Activated B cell treated with CpG ODN at 0.5 μM for 24 hours (primary cell): ENCODE measurements at places on chromosomes 2 and 18. TPM values are rescaled to one million over a fixed set of nuclear protein-coding genes. Genes with fewer than 3 reads are reported as not detected.

- H3K36me3 ChIP-seq: no peaks in the 10 kb centered on the region
- DNase-seq: no peak
- no peak overlapping the region for H3K4me3 ChIP-seq
- H3K27ac ChIP-seq: no peak overlapping the region
- H3K27me3 ChIP-seq: no peaks in the 10 kb centered on the region
Observed at GRCh38 chr2:12432985-12433625, 283.6 kb upstream of the TRIB2 start.

- H3K27ac ChIP-seq: no peak overlapping the region
- DNase-seq: no peak
- H3K36me3 ChIP-seq: peaks cover 67% of the 10 kb centered on the region
- H3K4me1 ChIP-seq: no peaks in the 10 kb centered on the region
Observed at GRCh38 chr2:241601841-241602240, 35.1 kb downstream of the THAP4 start.

DNA sequence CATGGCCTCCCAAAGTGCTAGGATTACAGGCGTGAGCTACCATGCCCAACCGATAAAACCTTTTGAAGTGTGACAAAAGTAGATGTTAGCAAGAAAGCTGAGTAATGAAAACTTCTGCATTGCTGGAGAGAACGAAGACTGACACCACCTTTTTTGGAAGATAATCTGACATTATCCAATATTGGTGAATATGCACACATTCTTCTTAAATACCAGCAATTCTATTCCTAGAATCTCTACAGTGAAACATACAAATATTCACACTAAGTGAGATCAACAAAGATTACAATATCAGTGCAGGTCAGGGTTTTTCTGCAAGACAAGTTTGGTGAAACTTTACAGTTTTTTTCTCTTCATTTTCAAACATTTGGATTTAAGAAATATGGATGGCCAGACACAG, 7.8 kb downstream of the PIAS2 start:
- DNase-seq: no peak
- H3K4me1 ChIP-seq: peaks cover 9% of the 10 kb centered on the region
- H3K27me3 ChIP-seq: no peaks in the 10 kb centered on the region

- peaks cover 49% of the 10 kb centered on the region for H3K4me1 ChIP-seq
- peak overlapping the region; percentile 92 for H3K4me3 ChIP-seq
- H3K27me3 ChIP-seq: no peaks in the 10 kb centered on the region
Observed at GRCh38 chr2:32009516-32010256, 1.1 kb downstream of the MEMO1 start.

- no peaks in the 10 kb centered on the region for H3K36me3 ChIP-seq
- H3K27me3 ChIP-seq: no peaks in the 10 kb centered on the region
- H3K4me1 ChIP-seq: peaks cover 8% of the 10 kb centered on the region
- no peak overlapping the region for H3K4me3 ChIP-seq
- DNase-seq: no peak
Observed at GRCh38 chr2:101355401-101356054, 31.8 kb downstream of the CREG2 start.

- H3K4me1 ChIP-seq: peaks cover 5% of the 10 kb centered on the region
- no peaks in the 10 kb centered on the region for H3K36me3 ChIP-seq
- no peak overlapping the region for H3K4me3 ChIP-seq
- H3K27ac ChIP-seq: no peak overlapping the region
- H3K27me3 ChIP-seq: no peaks in the 10 kb centered on the region
Observed at GRCh38 chr2:134778372-134778771, 59.6 kb upstream of the TMEM163 start.

DNA sequence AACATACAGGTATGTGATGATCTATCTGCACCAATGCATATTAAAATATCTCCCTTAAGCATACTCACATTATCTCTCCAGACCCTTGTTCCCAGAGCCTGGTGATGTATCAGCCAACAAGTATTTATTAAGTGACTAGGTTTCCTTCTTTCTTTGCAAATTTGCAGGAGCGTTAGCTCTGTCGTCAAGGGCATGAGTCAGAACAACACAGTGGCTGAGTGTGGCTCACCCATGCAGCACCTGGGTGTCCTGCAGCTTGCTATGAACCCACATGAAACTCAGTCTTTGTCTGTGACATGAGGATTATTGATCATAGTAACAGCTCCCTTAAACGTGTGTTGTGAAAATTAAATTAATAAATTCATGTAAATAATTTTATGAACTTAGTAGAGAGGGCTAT, 96.6 kb downstream of the PIEZO2 start:
- no peak overlapping the region for H3K4me3 ChIP-seq
- H3K4me1 ChIP-seq: no peaks in the 10 kb centered on the region

- peaks cover 72% of the 10 kb centered on the region for H3K4me1 ChIP-seq
- H3K4me3 ChIP-seq: peak overlapping the region; percentile 71
- peak overlapping the region; percentile 86 for H3K27ac ChIP-seq
- peaks cover 61% of the 10 kb centered on the region for H3K36me3 ChIP-seq
Observed at GRCh38 chr2:37091873-37092272, 7.6 kb downstream of the GPATCH11 start.

DNA sequence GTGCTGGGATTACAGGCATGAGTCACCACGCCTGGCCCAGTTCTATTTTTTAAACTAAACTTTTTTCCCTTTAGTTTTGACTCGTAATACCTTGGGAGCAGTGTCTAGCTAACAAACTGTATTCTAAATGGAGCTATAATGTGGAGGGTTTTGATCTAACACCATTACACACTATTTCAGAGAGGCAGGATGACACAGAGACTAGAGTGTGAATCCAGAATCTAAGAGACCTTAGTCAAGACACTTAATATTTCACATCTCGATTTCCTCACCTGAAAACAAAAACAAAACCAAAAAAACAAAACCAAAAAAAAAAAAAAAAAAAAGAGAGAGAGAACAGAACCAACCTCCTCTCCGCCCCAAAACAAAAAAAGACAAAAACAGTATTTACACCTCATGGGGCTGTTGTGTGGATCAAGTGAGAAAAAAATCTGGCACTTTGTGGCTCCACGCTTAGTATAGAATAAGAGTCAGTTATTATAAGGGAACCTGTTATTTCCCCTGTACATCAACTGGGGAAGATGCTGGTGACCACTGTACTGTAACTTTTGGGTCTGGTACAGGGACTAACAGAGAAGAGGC, 31.3 kb downstream of the DARS1 start:
- DNase-seq: no peak
- H3K4me1 ChIP-seq: peaks cover 28% of the 10 kb centered on the region
- H3K4me3 ChIP-seq: no peak overlapping the region
- H3K36me3 ChIP-seq: peaks cover 45% of the 10 kb centered on the region
- no peaks in the 10 kb centered on the region for H3K27me3 ChIP-seq
- no peak overlapping the region for H3K27ac ChIP-seq

DNA sequence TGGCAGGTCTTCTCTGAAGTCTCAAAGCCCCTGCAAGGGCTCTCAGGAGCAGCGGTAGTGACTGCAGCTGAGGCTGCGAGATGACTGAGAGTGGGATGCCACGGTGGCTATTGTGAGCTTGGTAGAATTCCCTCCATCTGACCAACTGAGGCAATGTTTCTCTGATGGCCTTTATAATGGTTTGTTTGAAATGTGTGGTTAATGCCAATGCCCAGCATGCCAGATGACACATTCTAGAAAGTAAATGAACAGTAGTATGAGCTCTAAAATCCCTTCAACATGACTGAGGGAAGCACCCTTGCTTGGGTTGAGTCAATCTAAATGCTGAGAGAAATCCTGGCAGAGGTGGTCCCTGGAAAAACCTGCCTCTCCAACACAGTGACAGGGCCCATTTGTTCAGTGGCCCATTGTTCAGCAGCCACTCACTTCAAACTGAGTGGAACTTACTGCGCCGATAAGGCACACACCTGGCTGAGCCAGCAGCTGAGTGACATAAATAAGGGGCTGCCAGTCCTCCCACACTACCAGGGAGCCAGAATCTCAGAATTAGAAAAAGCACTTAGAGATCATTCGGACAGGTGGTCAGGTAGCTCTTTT, 31.7 kb downstream of the SULT1C2 start:
- H3K36me3 ChIP-seq: no peaks in the 10 kb centered on the region
- no peak overlapping the region for H3K4me3 ChIP-seq
- no peaks in the 10 kb centered on the region for H3K27me3 ChIP-seq

- DNase-seq: no peak
- H3K4me1 ChIP-seq: peaks cover 33% of the 10 kb centered on the region
- H3K36me3 ChIP-seq: peaks cover 33% of the 10 kb centered on the region
- H3K4me3 ChIP-seq: no peak overlapping the region
- no peaks in the 10 kb centered on the region for H3K27me3 ChIP-seq
- no peak overlapping the region for H3K27ac ChIP-seq
Observed at GRCh38 chr2:127771756-127772155, 39.2 kb downstream of the WDR33 start.

GRCh38 chr2:10780491-10780820, 32.1 kb downstream of the PDIA6 start:
- H3K36me3 ChIP-seq: peaks cover 68% of the 10 kb centered on the region
- no peak overlapping the region for H3K4me3 ChIP-seq
- H3K27ac ChIP-seq: no peak overlapping the region

DNA sequence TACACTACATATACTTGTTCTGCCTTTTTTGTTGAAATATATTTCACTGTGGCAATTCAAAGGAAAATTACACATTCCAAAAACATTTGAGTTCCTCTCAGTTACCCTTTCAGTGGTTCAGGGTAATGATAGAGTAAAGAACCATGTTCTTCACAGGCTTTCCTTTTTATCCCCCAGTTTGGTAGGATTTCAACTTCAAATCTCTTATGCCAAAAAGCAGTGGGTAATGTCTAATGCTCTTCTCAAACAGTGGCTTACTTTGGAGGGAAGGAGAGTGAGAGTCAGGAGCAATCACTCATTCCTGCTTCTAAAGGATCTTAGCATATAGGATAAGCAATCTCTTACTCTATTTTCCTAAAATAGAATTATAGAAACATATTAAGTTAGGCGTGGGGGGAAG, 290.6 kb downstream of the ZEB2 start:
- H3K27ac ChIP-seq: no peak overlapping the region
- no peaks in the 10 kb centered on the region for H3K27me3 ChIP-seq
- DNase-seq: no peak
- no peaks in the 10 kb centered on the region for H3K36me3 ChIP-seq

- H3K4me3 ChIP-seq: no peak overlapping the region
- peak; percentile 58 for DNase-seq
- H3K27ac ChIP-seq: no peak overlapping the region
- peaks cover 19% of the 10 kb centered on the region for H3K27me3 ChIP-seq
- H3K4me1 ChIP-seq: peaks cover 55% of the 10 kb centered on the region
Observed at GRCh38 chr2:218876562-218877219, 4.0 kb upstream of the WNT10A start.

Gene WDR43
- 86.6 and 98.8 TPM in 2 replicates for total RNA-seq

Gene SERPINB3
- not detected in 2 replicates for total RNA-seq

Gene LYG2
- not detected in 2 replicates for total RNA-seq
